Stimulated activated CD4-positive, alpha-beta T cell treated with anti-CD3 and anti-CD28 coated beads, Interleukin-4, amount 100 ng/mL, for 48 hours (primary cell): ENCODE measurements at places on chromosomes 3 and 15.

DNA sequence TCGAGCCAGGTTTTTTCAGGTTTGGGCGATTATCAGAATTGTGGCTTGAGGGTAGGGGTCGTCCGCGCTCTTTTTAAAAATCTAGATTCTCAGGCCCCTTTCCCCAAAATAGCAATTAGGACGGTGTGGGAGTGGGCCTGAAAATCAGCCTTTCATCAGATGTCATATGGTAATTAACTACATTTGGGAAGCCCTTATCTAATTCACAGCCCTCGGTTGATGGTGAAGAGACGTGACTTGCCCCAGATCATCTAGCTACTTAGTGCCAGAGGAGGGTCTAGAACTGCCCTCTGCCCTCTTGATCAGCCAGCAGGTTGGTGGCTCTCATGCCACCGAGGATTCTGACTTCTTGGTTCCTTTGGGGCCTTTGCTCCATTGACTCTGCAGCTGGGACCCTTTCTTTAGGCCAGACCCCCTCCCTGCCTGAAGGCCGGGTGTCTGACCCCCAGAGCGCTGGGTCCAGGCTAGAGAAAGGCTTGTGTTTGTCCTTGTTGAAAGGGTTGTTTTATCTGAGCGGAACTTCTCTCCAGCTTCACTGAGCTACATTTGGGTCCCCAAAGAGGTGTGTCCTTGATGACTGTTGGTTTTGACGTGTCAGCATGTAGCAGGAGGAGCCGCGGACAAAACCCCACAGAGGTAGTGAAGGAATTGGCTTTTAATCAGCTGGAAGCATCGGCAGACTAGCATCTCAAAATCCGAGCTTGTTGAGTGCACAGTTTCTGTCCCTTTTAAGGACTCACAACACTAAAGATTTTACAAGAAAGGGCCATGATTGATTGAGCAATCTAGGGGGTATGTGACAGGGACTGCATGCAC is 857 bp downstream of the AEN start:
- no peak for DNase-seq

- no peak for DNase-seq
Observed at GRCh38 chr3:160981217-160981938, 123.8 kb downstream of the B3GALNT1 start.

- DNase-seq, result no peak
Observed at GRCh38 chr15:100941536-100941935, 22.4 kb downstream of the LRRK1 start.

DNA sequence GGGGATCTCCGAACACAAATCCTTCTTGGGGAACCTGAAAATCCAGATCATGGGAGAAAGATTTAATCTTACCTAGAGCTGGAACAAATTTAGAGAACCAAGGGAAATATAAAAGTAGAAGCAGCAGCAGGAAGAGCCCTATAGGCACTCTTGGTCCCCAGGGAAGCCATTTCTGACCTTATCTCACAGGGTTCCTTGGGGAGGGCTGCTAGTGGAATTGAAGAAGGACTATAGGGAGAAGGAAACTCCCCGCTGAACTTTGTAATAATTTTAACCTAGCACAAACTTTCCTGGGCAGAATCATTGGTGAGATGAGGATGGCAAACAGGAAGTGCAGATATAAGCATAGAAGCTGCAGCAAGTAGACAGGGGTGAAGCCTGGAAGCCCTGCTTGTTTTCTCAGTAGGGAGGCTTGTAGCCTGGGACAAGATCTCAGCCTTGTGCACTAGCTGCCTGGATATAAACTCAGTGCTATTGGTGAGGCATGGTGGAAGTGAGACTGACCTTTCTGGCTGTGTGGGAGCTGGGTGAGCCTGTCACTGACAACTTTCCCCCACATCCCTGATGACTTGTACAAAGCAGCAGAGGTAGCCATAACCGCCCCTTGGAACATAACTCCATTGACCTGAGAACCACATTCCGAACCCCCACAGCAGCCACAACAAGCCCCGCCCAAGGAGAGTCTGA is 343.0 kb upstream of the TGFBR2 start:
- DNase-seq, result no peak

DNA sequence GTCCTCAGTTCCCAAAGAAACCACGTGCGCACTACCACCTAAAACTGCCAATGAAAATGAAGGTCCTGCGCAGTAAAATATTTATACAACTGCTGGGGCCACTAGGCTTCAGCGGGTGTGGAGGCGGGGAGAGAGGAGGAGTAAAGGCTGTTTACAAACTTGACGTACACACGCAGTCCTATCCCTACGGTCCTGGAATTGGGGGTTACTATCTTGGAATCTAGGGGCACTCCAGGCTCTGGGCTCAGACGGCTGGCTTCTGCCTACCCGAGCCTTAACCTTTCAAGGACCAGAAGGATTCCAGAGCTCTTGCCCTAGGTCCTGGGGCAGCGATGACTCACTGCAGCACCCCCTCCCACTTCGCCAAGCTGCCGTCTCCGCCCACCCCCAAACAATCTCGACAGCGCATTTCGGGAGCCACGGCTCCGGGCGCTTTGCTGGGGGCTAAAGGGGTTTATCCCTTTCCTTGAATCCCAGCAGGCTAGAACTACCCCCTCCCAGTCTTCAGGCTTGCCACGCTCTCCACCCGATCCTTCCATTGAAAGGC is 3.0 kb downstream of the ADAMTS9 start:
- no peak for DNase-seq

DNA sequence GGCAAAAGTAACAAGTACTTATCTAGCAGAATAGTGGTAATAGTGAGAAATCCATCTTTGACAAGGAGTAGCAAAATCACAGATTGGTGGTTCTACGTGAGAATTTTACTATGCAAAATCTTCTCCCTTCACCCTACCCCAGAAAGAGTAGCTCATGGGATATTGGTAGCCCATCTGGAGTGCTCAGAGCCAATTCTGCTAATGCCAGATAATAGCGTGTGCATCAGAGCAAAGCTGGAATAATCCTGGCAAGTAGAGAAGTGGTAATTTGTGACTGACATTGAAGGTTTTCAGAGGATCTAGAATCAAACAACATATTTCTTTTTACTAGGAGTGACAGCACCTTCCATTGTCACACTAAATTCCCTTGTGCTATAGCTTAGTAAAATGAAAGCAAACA is 192.9 kb downstream of the ZBBX start:
- DNase-seq, result no peak
